ENCODE measurements at places on chromosomes 1 and 21.

DNA sequence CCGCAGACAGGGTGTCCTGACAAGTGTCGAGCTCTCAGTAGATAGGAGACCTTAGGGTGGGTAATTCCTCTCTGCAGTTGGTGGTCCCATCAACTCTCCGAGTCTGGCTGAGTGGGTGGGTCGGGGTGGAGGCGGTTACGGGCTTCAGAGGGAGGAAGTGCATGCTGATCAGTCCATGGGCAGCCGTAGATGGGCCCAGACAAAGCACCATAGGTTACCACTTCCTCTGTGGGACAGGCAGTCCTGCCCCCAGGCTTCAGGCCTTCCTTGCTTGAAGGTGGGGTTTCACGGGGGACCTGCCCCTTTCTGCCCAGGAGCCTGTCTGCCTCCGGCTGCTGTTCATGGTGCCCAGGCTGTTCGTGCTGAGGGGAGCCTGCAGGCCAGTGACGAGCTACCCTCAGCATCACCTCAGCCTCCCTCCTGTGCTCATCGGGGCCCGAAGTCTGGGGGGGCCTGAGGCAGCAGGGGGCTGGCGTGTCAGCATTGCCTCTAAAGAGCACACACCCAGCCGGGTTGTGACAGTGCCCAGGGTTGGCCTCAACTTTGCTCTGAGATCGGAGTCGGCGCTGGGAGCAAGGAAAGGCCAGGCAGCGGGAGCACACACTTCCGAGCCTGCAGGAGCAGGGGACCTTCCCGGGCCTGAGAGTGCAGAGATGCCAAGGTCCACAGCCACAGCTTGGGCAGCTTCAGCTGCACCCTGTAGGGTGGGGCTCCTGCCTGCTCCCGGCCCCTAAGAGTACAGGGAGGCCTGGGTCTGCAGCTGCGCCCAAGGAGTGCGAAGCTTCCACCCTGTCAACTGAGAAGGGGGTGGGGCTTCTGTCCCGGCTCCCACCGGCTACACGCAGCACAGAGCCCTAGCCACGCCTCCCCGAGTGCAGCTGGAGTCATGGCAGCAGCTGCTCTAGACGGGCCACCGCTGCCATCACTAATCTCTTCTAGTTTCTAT lies 225.4 kb upstream of the NRIP1 start:
- DNase-seq, result no peak

DNA sequence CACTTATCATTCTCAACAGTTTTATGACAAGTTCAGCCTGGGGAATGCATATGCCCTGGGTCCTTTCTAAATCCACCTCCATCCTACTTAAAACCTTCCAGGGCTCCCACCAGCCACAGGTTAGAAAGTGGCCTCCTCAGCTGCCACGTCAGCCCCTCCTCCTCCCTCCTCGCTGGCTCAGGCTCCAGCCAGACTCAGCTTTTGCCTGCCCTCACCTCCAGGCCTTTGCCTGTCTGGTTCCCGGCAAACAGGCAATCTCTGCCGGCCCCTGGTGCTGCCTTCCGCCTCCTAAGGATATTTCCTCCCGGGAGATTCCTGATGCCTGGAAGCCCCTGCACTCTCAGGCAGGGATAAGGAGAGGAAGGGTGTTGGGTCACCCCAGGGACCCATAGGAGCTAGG lies 9.5 kb downstream of the RHBG start:
- DNase-seq, result no peak

DNA sequence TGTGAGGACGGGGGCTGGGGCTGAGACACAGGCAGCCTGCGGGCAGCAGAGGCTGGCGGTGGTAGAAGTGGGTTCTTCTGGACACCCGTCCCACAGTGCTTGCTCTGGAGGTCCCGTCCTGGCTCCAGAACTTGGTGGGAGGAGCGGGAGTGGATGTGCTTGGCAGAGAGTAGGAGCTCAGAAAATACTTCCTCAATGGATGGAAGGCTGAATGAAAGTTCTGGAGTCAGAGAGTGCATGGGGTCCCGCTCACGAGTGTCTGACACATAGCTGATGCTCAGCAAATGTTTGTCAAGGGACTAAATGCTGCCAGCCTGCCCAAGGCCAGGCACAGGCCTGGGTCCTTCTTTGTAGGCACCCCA lies 13.4 kb upstream of the NES start:
- DNase-seq, result no peak

DNA sequence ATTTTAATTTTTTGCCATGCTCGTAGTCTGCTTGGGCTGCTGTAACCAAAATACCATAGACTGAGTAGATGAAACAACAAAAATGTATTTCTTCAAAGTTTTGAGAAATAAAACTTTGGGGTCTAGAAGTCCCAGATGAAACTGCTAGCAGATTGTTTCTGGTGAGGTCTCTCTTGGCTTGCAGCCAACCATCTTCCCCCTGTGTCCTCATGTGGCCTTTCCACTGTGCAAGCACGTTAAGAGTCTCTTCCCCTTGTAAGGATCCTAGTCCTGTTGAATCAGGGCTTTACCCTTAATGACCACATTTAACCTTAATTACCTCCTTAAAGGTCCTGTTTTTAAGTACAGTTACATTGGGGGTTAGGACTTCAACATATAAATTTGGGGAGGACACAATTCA lies 86.6 kb downstream of the PTBP2 start:
- no peak for DNase-seq

All from NCI-H345 (cell line).